ENCODE measurements at places on chromosomes 2 and 18. TPM values are rescaled to one million over a fixed set of nuclear protein-coding genes. Genes with fewer than 3 reads are reported as not detected.

GRCh38 chr2:2703762-2704427 is 372.8 kb upstream of the MYT1L start:
- H3K4me1 ChIP-seq = no peaks in the 10 kb centered on the region
- H3K27me3 ChIP-seq = no peaks in the 10 kb centered on the region
- no peak overlapping the region for H3K4me3 ChIP-seq
- H3K27ac ChIP-seq = no peak overlapping the region
- DNase-seq = no peak
- no peaks in the 10 kb centered on the region for H3K36me3 ChIP-seq

The TRAF3IP1 gene
- 21.5 TPM for total RNA-seq

DNA sequence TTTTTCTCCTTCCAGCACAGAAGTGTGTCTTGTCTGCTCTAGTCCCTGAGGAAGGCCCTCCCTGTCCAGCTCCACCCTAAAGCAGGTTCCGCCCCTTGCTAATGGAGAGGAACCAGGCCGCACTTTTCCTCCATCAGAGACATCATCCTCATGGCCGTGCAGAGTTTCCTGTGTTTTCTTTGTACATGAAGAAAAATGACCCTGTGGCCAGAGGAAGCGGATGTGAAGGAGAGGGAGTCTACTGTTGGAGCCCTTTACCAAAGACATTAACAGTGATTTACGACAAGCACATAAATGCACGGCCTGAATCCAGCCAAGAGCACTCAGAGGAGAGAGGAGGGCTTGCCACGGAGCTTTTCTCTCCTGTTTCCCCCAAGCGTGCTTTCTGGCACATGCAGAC is 109.5 kb downstream of the RNF144A start:
- DNase-seq = no peak
- no peaks in the 10 kb centered on the region for H3K27me3 ChIP-seq
- H3K4me3 ChIP-seq = no peak overlapping the region
- no peak overlapping the region for H3K27ac ChIP-seq
- no peaks in the 10 kb centered on the region for H3K36me3 ChIP-seq

DNA sequence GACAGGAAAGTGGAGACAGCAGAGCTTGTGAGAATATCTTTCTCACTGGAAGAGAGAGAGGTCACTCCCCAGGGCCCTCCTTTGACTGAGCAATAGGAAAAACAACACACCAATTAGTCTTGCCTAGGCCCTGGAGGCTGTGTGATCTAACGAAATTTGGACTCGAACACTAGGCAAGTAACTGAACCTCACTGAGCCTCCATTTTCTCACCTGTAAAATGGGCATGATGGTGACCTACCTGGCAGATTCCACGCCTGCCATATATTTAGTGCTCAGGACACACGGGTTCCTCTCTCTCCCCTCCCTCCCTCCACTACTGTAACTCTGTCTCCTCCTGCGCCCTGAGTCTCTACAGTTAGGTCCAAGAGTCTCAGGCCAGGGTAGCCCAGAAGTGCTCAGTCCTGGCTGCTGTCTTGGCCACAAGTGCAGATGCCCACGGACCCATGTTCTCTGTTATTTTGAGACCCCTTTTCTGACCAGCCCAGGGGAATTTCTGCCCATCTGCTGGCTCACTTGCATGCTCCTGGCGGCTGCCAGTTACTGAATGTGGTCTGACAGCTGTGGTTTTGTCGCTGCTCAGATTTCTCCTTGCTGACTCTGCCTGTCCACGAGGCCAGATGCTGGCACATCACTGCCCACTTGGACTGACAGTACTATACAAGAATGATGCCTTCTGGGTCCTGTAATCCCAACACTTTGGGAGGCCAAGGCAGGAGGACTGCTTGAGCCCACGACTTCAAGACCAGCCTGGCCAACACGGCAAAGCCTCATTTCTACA is 9.6 kb upstream of the GIGYF2 start:
- no peak for DNase-seq
- H3K4me3 ChIP-seq = no peak overlapping the region
- H3K27me3 ChIP-seq = no peaks in the 10 kb centered on the region
- no peak overlapping the region for H3K27ac ChIP-seq
- no peaks in the 10 kb centered on the region for H3K4me1 ChIP-seq

The HOXD11 gene
- not detected for total RNA-seq

DNA sequence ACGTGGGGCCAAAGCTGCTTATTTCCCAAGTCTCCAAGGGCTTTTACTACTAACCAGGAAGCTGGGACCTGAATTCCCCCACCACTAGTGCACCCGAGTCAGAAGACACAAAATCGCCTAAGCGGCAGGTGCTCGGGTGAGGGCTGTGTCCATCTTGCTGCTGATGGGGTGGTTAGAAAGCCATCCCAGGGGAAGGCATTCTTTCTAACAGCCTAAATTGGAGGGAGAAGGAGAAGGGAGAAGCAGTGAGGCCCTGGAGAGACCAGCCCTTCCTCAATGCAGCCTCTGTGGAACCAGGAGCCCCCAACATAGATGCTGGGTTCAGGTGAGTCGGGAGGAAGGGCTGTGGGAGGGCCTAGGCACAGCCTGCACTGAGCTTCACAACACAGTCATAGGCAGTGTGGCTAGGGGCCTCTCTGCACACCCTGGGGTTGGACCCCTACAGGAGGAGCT is 1.9 kb upstream of the PROM2 start:
- no peaks in the 10 kb centered on the region for H3K4me1 ChIP-seq
- no peaks in the 10 kb centered on the region for H3K27me3 ChIP-seq
- no peak overlapping the region for H3K27ac ChIP-seq

The C2orf74 gene
- total RNA-seq = 19.1 TPM

The KIF1A gene
- 0.72 TPM for total RNA-seq

- no peaks in the 10 kb centered on the region for H3K27me3 ChIP-seq
- no peak for DNase-seq
- no peak overlapping the region for H3K4me3 ChIP-seq
Measured at GRCh38 chr2:176364273-176364977, 95.2 kb downstream of the MTX2 start.

GRCh38 chr18:49630246-49630699 is 68.4 kb downstream of the LIPG start:
- no peaks in the 10 kb centered on the region for H3K36me3 ChIP-seq
- H3K4me1 ChIP-seq = no peaks in the 10 kb centered on the region
- H3K4me3 ChIP-seq = no peak overlapping the region
- H3K27ac ChIP-seq = no peak overlapping the region

DNA sequence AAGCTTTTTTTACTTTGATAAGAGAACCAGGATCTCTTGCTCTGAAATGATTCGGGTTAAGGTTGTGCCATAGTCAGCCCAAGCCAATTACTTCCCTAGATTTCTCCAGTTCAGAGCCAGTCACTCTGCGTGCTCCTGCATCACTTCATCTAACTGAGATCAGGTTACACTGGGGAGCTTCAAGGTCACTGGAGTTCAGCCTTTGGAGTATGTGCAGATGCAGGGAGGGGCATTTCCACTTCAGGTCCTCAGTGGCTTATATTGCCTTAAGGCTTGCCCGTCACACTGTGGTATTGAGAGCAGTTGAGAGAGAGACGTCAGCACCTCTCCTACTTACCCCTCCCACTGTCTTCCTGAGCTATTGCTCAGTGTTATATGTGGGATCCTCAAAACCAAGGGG is 317.8 kb downstream of the EPHA4 start:
- no peak for DNase-seq
- H3K4me3 ChIP-seq = no peak overlapping the region
- H3K27me3 ChIP-seq = no peaks in the 10 kb centered on the region
- H3K36me3 ChIP-seq = no peaks in the 10 kb centered on the region
- no peaks in the 10 kb centered on the region for H3K4me1 ChIP-seq

The ALK gene
- total RNA-seq = 0.13 TPM

DNA sequence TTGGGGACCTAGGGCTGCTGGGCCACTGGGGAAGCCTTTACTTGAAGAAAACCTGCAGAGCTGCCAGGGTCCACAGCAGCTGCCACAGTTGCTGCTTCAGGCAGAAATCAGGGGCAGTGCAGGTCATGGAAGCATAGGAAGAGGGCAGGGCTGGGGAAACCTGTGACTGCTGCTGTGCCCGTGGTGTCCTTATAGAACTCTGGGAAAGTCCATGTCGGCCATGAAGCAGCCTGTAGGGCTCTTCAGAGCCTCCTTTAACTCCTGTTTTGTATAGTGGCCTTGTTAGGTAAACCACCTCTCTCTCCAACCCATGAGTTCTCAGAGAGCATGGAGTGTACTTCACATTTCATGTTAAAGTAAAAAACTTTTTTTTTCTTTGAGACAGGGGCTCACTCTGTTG is 62.1 kb downstream of the SMAD4 start:
- DNase-seq = no peak
- H3K4me3 ChIP-seq = no peak overlapping the region
- H3K4me1 ChIP-seq = no peaks in the 10 kb centered on the region
- H3K27ac ChIP-seq = no peak overlapping the region

DNA sequence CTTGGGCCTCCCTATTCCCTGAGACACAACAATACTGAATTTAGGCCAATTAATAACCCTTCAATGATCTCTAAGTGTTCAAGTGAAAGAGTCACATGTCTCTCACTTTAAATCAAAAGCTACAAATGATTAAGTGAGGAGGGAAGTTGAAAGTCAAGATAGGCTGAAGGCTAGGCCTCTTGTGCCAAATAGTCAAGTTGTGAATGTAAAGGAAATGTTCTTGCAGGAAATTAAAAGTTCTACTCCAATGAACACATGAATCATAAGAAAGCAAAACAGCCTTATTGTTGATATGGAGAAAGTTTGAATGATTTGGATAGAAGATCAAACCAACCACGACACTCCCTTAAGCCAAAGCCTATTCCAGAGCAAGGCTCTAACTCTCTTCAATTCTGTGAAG is 286.9 kb downstream of the MEIS1 start:
- H3K27me3 ChIP-seq = no peaks in the 10 kb centered on the region
- H3K4me3 ChIP-seq = no peak overlapping the region
- H3K36me3 ChIP-seq = no peaks in the 10 kb centered on the region
- no peak overlapping the region for H3K27ac ChIP-seq
- H3K4me1 ChIP-seq = no peaks in the 10 kb centered on the region
- DNase-seq = no peak

The DYNAP gene
- not detected for total RNA-seq

DNA sequence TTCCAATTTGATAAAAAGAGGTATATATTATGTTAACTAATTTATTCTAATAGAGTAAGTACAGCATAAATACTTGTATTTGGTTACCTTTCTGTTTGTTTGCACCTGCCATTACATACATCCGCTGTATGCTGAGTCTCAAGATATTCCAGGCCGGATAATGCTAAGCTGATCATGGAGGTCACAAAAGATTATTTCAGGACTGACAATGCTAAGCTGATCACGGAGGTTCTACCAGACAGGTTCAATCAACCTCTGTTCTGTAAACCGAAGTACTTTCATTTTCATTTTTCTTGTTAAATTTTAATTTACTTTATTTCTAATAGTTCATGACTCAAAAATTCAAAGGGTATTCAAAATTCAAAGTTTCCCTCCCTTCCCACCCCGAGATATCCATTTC is 31.1 kb downstream of the PNO1 start:
- H3K36me3 ChIP-seq = peaks cover 1% of the 10 kb centered on the region
- H3K4me3 ChIP-seq = no peak overlapping the region
- no peak for DNase-seq
- no peak overlapping the region for H3K27ac ChIP-seq
- H3K4me1 ChIP-seq = peaks cover 11% of the 10 kb centered on the region
- H3K27me3 ChIP-seq = no peaks in the 10 kb centered on the region

GRCh38 chr2:41947701-41948396 is 100.0 kb upstream of the PKDCC start:
- H3K4me1 ChIP-seq = no peaks in the 10 kb centered on the region
- no peak for DNase-seq
- no peak overlapping the region for H3K27ac ChIP-seq
- H3K36me3 ChIP-seq = no peaks in the 10 kb centered on the region

The TMEM169 gene
- 0.32 TPM for total RNA-seq

The MREG gene
- total RNA-seq = 2.5 TPM

DNA sequence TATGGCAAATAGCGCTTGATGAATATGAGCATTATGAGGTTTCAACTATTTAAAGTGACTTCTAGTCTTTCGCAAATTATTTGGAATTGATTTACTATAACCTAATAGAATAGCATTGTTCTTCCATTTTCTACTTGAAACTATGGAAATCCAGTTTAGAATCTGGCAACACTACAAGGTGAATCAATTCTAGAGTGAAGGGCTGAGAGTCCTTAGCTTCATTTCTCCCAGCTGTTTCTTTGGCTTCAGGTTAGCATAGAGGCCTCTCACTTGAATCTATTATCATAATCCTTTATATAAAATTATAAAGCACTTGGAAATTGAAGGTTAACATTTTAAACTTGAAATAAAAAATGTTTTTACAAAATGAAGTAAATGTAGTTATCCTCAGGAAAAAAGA is 318.8 kb downstream of the CCDC85A start:
- H3K27ac ChIP-seq = no peak overlapping the region
- H3K4me3 ChIP-seq = no peak overlapping the region
- H3K27me3 ChIP-seq = no peaks in the 10 kb centered on the region

DNA sequence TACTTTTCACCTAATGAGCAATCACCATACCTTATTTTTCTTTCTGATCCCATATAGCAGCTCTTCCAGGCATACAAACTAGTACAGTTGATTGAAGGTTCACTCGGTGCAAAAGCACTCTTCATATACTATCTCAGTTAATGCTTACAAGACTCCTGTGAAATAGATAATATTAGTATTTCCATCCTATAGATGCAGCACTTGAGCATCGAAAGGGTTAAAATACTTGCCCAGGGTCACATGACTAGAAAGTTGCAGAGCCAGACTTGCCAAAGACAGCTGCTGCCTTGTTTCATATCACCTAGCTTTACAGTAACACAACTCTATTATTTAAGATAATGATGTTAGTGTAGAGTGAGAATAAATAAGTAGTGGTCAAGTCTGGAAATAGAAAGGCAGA is 466.0 kb upstream of the TNP1 start:
- no peak for DNase-seq
- H3K27ac ChIP-seq = no peak overlapping the region
- H3K4me1 ChIP-seq = no peaks in the 10 kb centered on the region

The FHOD3 gene
- 42.0 TPM for total RNA-seq

GRCh38 chr2:109685453-109685852 is 71.3 kb downstream of the SOWAHC start:
- H3K4me3 ChIP-seq = no peak overlapping the region
- H3K27me3 ChIP-seq = no peaks in the 10 kb centered on the region
- H3K36me3 ChIP-seq = no peaks in the 10 kb centered on the region
- DNase-seq = no peak
- no peaks in the 10 kb centered on the region for H3K4me1 ChIP-seq
- no peak overlapping the region for H3K27ac ChIP-seq

The ANKMY1 gene
- total RNA-seq = 10.4 TPM

- no peaks in the 10 kb centered on the region for H3K4me1 ChIP-seq
- no peak for DNase-seq
- no peaks in the 10 kb centered on the region for H3K36me3 ChIP-seq
- H3K27me3 ChIP-seq = no peaks in the 10 kb centered on the region
- H3K27ac ChIP-seq = no peak overlapping the region
- no peak overlapping the region for H3K4me3 ChIP-seq
Measured at GRCh38 chr2:150046211-150046610, 441.3 kb downstream of the RND3 start.

GRCh38 chr18:12518326-12518725 is 110.6 kb downstream of the PRELID3A start:
- no peak overlapping the region for H3K4me3 ChIP-seq
- no peak for DNase-seq
- no peak overlapping the region for H3K27ac ChIP-seq
- no peaks in the 10 kb centered on the region for H3K27me3 ChIP-seq
- no peaks in the 10 kb centered on the region for H3K36me3 ChIP-seq

Measured in aorta (tissue), 5 donors.